ENCODE measurements at places on chromosomes 16 and 17.

DNA sequence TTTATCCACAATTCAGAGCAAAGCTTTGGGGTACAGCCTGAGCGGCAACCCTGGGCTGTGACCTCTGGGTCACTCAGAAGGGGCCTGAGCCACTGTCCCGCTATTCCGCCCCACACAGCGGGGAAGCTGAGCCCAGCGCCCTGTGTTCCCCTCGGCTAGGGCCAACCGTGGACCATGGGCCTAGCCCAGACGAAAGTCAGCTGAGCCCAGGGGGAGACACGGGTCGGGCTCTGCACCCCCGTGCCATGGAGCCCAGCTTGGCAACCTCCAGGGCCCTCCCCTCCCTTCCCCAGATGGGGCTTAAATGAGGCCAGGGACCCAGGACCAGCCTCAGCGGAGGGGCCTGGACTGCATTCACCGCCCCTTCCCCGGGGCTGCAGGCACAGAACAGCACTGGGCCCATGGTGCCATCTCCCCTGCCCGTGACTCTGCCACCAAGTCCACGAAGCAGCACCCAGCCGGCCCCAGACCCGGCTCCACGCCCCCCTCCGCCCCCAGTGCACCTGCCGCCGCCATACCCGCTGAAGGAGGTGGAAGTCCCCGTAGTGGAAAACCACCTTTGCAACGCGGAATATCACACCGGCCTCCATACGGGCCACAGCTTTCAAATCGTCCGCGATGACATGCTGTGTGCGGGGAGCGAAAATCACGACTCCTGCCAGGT is 1.8 kb downstream of the TPSD1 start:
- DNase-seq, result no peak

DNA sequence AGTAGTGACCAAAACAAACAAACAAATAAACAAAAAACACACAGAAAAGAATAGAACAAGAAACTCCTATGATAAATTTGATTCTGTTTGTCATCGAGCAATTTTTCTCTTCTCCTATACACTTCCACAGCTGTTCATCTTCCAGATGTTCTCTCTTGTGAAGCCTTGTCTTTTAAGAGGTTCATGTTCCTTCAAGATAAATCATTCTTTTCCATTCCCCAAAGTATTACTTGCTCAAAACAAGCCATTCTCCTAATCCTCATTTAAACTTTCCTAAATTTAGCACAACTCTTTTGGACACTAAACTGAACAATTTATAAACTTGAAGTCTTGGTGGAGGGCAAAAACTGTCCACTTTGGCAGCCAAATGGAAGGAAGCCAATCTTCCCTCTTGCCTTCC is 103.3 kb downstream of the ABCA8 start:
- DNase-seq, result no peak

GRCh38 chr17:60513014-60513413 is 13.0 kb downstream of the APPBP2 start:
- no peak for DNase-seq

DNA sequence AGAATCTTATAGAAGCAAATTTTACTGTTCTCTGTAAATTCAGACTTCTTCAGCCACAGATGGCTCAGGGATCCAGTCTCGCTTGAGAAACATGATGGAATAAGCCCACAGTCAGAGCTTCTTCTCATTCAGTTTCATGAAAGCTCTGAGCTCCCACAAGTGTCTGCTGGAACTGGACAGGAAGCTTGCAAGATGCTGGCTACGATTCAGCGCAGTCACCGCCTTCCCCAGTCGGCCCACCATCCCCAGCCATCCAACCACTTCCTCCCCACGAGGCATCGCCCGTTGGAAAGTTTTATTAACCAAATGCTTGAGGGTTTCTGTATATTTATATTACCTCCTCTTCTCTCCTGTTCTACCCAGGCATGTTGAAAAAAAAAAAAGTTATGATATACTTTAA is 171.7 kb downstream of the ZFHX3 start:
- no peak for DNase-seq

DNA sequence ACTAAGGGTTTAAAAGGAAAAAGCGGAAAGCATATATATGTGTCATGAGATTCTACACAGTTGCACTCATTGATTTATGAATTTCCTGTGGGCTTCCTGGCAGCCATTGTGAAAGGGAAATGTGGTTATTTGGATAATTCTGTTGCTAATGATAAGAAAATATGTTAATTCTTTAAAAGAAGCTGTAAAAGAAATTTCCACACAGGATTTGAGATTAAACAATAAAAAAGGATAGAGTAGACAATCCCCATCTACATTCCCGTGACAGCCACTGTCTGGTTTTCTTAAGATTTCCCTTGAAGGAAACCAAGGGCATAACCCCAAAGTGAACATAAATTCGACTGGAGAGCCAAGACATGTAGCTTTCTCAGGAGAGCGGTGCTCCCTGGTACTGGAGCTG is 397.5 kb downstream of the CPPED1 start:
- no peak for DNase-seq

DNA sequence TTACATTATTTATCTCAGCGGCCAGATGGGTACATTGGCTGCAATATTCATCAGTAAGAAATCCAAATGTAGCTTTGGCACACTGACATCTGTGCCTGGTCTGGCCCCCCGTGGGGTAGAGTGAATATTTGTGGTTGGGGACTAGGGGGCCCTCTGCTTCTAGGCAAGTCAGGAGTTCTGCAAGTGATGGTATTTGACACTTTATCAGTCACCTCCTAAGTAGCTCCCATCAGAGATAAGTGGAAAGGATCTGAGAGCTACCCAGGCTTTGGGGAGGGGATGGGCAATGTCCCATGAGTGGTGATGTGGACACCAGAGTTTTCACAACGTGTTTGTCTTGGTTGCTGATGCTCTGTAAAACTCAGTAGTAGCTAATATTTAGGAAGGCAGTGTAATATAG is 609.9 kb upstream of the RBFOX1 start:
- no peak for DNase-seq

- no peak for DNase-seq
Observed at GRCh38 chr17:50833510-50834428, 1.6 kb upstream of the WFIKKN2 start.

DNA sequence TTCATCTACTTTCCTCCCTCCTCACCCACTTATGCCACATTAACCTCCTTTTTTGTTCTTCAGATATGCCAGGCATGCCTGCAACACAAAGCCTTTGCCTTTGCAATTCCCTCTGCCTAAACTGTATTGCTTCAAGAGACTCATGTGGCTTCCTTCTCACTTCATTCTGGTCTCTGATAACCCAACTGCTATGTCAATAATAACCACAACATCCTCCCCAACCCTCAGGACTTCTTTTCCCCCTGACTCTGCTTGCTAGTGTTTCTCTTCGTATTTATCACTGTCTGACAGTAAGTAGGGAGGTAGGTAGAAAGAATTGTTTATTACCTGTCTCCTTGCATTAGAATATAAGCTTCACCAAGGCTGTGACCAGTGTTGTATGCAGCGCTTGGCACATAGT is 22.4 kb downstream of the RBL2 start:
- no peak for DNase-seq
